HCT116 (cell line): ENCODE measurements at places on chromosomes 2 and 18.

- DNase-seq: no peak
Measured at GRCh38 chr2:68766376-68766845, 31.8 kb downstream of the ARHGAP25 start.

DNA sequence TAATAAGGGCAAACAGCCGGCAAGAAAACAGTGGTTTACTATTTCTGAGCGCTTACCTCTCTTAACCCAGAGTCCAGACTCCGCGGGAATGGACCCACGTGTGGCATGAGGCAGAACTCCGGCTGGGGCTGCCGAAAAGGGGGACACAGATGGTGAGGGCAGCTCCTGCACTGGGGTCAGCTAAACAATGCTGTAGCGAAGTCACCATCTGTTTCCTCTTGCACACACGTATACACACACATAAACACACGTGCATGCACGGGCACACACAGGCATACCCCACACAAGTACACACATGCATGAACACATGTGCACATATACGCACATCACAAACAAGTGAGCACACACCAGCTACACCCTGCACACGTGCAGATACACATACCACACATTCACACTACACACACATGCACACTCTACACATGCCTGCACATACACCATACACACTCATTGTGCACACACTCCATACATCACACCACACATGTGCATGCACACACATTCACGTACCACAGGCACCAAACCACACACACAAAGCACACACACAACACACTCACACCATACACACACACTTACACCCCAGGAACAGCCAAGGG is 105.9 kb upstream of the ID2 start:
- no peak for DNase-seq

DNA sequence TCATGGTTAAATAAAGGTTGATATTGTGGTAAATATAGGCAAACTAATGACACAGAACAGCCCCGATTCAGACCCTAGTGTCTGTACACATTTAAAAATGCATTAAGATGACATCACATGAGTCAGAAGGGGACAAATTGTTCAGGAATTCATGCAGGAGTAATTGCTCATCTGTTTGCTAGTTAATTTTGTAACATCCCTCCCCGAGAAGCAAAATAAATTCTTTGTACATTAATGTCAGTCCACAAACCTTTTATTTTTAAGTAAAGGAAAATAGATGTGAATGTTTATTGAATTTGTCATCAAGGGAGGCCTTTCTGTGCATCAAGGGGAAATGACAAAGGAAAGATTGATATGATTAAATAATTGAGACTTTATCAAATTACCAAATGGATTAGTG is 69.9 kb downstream of the SH3BP4 start:
- DNase-seq: no peak

GRCh38 chr2:33412920-33413319 is 63.5 kb upstream of the RASGRP3 start:
- peak; percentile 18 for DNase-seq

DNA sequence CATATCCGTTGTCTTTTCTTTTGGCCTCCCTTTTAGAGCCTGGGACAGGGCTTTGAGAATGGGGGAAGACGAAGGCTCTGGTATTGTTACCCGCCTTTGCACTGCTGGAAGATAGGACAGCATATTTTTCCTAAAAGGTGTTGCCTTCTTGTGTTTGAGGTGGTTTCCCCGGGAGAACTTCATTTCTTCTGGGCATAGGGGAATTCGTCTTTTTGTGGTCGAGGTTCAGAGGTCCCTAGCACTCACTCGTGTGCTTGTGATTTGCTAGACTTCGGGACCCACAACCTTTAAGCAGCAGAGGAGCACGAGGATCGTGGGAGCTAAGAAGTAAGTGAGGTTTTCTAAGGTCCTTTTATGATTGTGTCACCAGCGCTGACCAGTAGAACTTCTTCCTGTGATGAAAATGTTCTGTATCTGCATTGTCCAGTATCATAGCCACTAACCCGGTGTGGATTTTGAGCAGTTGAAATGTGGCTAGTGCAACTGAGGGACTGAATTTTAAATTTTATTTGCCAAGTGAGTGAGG is 611 bp downstream of the ZNF512 start:
- no peak for DNase-seq

GRCh38 chr2:231337807-231338759 is 57.4 kb upstream of the B3GNT7 start:
- DNase-seq: no peak

GRCh38 chr18:44500808-44501610 is 179.7 kb upstream of the SETBP1 start:
- no peak for DNase-seq
